Breast epithelium (tissue), 4 donors: ENCODE measurements at places on chromosomes 2 and 18. TPM values are rescaled to one million over a fixed set of nuclear protein-coding genes. Genes with fewer than 3 reads are reported as not detected.

Gene ITGB6
- 46.1 TPM for total RNA-seq

Gene ONECUT2
- under 0.01 TPM for total RNA-seq

- no peaks in the 10 kb centered on the region for H3K27me3 ChIP-seq
- no peaks in the 10 kb centered on the region for H3K36me3 ChIP-seq
- no peak overlapping the region for H3K4me3 ChIP-seq
- no peak for DNase-seq
- H3K27ac ChIP-seq: no peak overlapping the region
- H3K4me1 ChIP-seq: no peaks in the 10 kb centered on the region
Observed at GRCh38 chr2:119940856-119941255, 72.0 kb upstream of the EPB41L5 start.

Gene MYO1B
- total RNA-seq: 63.9 TPM

GRCh38 chr18:48356151-48356745 lies 52.9 kb downstream of the ZBTB7C start:
- H3K27me3 ChIP-seq: no peaks in the 10 kb centered on the region
- H3K4me3 ChIP-seq: no peak overlapping the region
- no peaks in the 10 kb centered on the region for H3K4me1 ChIP-seq
- peak; percentile 35 for DNase-seq

- no peaks in the 10 kb centered on the region for H3K27me3 ChIP-seq
- no peaks in the 10 kb centered on the region for H3K36me3 ChIP-seq
- H3K4me1 ChIP-seq: no peaks in the 10 kb centered on the region
Observed at GRCh38 chr18:58970943-58971790, 106.5 kb downstream of the ZNF532 start.

GRCh38 chr2:235206980-235207579 lies 255.3 kb downstream of the SH3BP4 start:
- no peaks in the 10 kb centered on the region for H3K36me3 ChIP-seq
- H3K27me3 ChIP-seq: peaks cover 2% of the 10 kb centered on the region
- H3K27ac ChIP-seq: no peak overlapping the region
- H3K4me3 ChIP-seq: no peak overlapping the region
- DNase-seq: no peak

DNA sequence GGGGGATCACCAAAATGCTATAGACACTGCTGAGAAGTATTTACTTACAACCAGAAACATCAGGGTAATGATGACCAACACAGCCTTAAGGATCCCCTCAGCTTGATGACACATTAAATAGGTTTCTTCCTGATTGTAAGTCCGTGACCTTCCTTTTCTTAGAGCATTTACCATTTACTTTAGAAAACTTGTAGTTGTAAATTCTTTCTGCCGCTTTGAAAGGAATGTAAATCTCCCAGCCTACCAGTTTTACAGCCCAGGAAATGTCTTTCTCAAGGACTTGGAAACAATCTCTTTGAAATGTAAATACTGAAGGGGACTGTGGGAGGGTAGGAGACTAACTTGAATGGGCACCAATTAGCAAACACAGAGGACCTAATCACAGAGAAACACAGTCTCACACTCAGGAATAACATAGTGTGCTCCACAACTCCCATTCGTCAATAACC lies 278.6 kb downstream of the DSC3 start:
- H3K36me3 ChIP-seq: no peaks in the 10 kb centered on the region
- DNase-seq: no peak
- H3K27ac ChIP-seq: no peak overlapping the region
- H3K4me1 ChIP-seq: no peaks in the 10 kb centered on the region
- no peaks in the 10 kb centered on the region for H3K27me3 ChIP-seq

Gene C2orf72
- total RNA-seq: 1.3 TPM

GRCh38 chr2:109355192-109355843 lies 226.3 kb downstream of the SH3RF3 start:
- H3K4me1 ChIP-seq: no peaks in the 10 kb centered on the region
- no peak overlapping the region for H3K27ac ChIP-seq
- no peaks in the 10 kb centered on the region for H3K36me3 ChIP-seq
- H3K4me3 ChIP-seq: no peak overlapping the region
- no peak for DNase-seq
- H3K27me3 ChIP-seq: no peaks in the 10 kb centered on the region

Gene RGPD3
- total RNA-seq: 1.6 TPM

GRCh38 chr2:167438206-167438605 lies 549.9 kb downstream of the XIRP2 start:
- H3K4me1 ChIP-seq: no peaks in the 10 kb centered on the region
- no peaks in the 10 kb centered on the region for H3K36me3 ChIP-seq
- no peak overlapping the region for H3K4me3 ChIP-seq
- DNase-seq: no peak

Gene SIX3
- not detected for total RNA-seq

- no peak overlapping the region for H3K27ac ChIP-seq
- no peaks in the 10 kb centered on the region for H3K27me3 ChIP-seq
- no peak for DNase-seq
- no peaks in the 10 kb centered on the region for H3K4me1 ChIP-seq
- H3K36me3 ChIP-seq: peaks cover 4% of the 10 kb centered on the region
Observed at GRCh38 chr2:188798159-188798558, 176.0 kb upstream of the COL3A1 start.

Gene CDH7
- 0.16 TPM for total RNA-seq

Gene CLEC4F
- total RNA-seq: not detected

DNA sequence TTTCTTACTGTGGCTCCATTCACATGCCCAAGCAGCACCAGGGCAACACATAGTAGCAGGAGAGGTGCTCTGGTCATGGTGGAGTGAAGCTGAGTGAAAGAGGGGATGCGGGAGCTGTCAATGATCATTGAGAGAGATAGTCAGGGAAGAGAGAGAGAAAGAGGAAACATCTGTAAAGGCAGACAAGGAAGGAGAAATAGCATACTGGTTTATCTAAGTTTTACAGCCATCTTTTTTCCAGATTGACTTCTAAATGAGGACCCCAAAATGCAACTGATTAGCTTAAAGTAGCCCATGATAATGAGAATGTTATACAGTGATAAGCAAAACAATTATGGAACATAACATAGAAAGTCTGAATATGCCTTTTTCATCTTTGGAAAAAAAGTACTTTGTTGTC lies at the start of gene C2orf66:
Gene C2orf66, minus strand, starts transcription at position 96 of the 400 bp plus-strand sequence. Its CDS starts 19 bp downstream, at position 77.
- DNase-seq: no peak
- no peak within 1 kb of the TSS for H3K4me3 ChIP-seq
- H3K36me3 ChIP-seq: no peaks in the 10 kb centered on the region
- no peak within 1 kb of the TSS for H3K27ac ChIP-seq
- no peaks in the 10 kb centered on the region for H3K4me1 ChIP-seq

DNA sequence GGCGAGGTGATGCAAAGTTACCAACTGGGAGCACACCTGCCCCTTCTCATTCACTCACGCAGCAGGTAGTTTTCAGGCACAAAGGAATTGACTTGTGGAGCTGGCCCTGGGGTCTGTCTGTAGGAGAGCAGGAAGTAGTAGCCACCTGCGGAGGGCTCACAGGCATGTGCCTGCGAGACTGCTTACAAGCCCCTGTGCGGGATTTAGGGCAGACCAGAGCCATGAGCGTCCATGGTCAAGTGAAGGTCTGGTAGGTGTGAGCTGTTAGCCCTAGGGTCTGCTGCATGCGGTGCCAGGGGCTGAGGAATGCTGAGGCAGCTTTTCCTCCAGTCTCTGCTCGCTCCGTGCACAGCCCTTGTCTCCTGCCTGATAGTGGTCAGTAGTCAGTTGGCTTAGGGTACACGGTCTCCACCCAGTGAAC lies 18.9 kb downstream of the INPP4A start:
- H3K36me3 ChIP-seq: no peaks in the 10 kb centered on the region
- no peak for DNase-seq
- no peak overlapping the region for H3K4me3 ChIP-seq
- peak overlapping the region; percentile 7 for H3K27ac ChIP-seq
- H3K4me1 ChIP-seq: no peaks in the 10 kb centered on the region
- no peaks in the 10 kb centered on the region for H3K27me3 ChIP-seq

Gene AQP4
- 1.5 TPM for total RNA-seq

GRCh38 chr2:226727251-226727650 lies 72.4 kb downstream of the IRS1 start:
- DNase-seq: no peak
- H3K27ac ChIP-seq: no peak overlapping the region
- H3K27me3 ChIP-seq: no peaks in the 10 kb centered on the region
- H3K4me1 ChIP-seq: no peaks in the 10 kb centered on the region
- H3K4me3 ChIP-seq: no peak overlapping the region
- H3K36me3 ChIP-seq: no peaks in the 10 kb centered on the region

Gene UGT1A8
- not detected for total RNA-seq
